ENCODE measurements at places on chromosomes 4 and X.

DNA sequence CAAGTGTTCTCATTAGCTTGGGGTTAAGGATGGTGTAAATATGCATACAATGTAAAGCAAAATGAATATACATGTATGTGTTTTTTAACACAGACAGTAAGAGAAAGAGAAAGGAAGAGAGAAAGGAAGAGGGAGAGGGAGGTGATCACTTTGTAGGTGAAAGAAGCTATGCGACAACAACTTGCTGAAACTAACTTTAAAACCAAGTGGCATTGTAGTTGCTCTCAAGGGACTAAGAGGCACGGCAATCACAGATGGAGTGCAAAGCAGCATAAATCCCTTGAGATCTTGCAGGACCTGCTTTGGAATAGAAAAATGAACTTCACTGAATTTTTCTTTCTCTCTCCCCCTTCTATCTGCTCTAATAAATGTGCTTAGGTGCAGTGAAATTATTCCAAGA, 1665.0 kb upstream of the TENM3 start:
- no peak for DNase-seq

DNA sequence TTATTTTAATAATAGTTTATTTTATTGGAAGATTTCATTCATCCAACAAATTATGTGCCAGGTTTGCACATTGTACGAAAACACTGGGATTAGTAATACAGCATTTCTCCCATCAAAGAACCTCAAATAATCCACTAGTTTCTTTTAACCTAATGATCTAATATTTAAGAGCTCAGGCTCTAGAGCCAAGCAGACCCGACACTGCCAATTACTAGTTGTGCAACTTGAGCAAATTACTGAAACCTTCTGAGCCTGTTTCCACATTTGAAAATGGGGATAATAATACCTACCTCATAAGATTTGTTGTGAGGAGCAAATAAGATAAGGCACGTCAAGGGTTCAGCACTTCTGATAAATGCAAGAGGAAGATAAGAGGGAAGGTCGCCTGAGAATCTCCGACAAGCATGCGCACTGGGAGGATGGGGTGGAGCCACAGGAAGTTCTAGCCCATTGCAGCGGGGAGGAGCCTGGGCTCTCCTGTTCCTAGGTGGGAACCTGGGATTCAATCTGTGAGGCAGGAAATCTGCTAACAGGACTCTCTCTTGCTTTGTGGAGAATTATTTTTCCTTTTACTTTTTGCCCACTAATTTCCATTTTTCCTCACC, 141.5 kb upstream of the SMAD1 start:
- no peak for DNase-seq

DNA sequence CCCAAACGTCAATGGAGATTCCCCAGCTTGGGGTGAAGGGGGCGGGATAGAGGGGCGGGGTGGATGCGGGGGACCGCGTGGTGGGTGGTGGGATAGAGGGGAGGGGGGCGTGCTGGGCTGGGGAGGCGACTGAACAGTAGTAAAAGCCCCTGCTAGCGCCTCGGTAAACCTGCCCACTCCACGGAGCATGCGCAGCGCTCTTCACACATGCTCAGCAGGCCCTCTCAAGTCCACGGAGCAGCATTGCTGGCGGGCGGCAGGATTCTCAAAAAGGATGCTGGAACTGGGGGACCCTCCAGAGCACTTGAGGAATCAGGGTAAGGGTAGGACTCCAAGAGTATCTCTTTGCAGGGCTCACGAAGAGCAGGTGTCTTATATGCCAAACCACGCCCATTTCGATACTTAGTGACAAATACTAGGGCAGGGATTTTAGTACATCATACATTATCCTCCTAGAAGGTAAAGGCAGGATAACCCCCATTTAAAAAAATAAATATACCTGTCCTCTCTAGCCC, 378 bp upstream of the RPS6KA6 start:
- peak; percentile 23 for DNase-seq

GRCh38 chr4:99966692-99967091, 16.6 kb upstream of the H2AZ1 start:
- DNase-seq, result no peak

GRCh38 chr4:132059227-132059626, 1089.9 kb upstream of the PCDH10 start:
- DNase-seq, result no peak

DNA sequence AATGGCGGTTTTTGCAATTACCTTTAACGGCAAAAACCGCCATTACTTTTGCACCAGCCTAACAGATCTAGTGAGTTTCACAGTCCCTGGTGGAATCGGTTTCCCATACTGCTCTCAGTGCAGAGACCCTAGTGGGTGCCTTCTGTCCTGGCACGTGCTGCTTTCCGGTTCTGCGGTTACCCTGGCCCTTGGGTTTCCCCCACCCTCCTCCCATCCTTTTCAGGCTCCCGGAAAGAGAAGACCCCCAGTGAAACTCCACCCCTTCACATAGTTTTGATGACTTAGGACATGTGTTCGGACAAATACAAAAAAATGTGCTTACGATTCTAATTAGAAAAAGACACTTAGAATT, 36.9 kb downstream of the NLGN3 start:
- no peak for DNase-seq

GRCh38 chr4:95213366-95213765, 335.4 kb downstream of the UNC5C start:
- no peak for DNase-seq

- no peak for DNase-seq
These were observed 562.2 kb downstream of the ZIC3 start for GRCh38 chrX:138128027-138128671.

GRCh38 chr4:174377613-174378012, 93.9 kb downstream of the CEP44 start:
- DNase-seq, result no peak

GRCh38 chr4:10949039-10949733, 264.6 kb upstream of the CLNK start:
- no peak for DNase-seq

DNA sequence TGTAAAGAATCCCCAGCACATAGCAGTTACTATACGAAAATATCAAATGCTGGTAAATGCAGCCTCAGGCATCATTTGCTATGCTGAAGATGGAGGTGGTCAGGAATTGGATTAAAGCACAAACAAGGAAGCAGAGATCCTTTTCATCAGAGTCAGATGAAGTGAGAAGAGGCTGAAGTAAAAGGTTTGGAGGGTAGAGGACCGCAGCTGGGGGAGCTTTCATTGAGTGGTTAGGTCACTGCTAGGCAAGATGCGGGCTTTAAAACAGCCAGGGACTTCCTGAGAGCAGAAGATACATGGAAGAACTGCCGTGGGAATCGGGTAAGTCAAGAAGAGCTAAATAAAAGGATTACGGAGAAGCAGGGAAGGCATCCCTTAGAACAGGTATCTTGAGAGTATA, 351.4 kb downstream of the UNC5C start:
- no peak for DNase-seq

DNA sequence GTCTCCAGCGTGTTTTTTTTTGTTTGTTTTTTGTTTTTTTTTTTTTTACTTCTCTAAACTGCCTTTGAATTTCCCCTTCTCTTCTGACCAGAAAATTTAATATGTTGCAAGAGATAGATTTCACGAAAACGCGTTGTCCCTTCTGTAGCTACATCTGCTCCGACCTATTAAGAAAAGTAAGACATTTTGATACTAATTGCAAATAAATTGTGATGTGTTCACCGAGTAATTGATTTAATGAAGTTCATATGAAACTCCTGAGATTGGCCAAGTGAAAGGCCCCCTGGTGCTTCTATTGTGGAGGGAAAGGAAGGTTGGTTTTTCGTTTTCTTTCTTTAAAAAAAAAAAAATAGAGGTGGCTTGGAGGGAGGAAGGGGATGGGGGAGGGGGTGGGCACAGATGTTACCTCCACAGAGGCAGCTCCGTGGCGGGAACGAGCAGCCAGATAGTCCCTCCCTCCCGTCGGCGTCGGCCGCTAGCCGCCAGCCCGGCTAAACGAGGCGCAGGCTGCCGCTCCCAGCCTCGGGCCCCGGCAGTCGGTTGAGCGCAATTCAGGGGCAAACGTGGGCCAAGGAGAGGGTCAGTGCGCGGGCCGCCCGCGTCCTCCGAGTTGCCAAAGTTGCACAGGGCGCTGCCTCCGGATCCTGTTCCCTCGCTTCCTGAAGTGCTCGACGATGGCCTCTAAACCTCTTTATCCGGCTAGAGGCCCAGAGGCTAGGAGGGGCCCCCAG, 139.1 kb upstream of the ZIC3 start:
- DNase-seq, result no peak

- no peak for DNase-seq
These were observed 107.6 kb downstream of the DCTD start for GRCh38 chr4:182809417-182810102.

DNA sequence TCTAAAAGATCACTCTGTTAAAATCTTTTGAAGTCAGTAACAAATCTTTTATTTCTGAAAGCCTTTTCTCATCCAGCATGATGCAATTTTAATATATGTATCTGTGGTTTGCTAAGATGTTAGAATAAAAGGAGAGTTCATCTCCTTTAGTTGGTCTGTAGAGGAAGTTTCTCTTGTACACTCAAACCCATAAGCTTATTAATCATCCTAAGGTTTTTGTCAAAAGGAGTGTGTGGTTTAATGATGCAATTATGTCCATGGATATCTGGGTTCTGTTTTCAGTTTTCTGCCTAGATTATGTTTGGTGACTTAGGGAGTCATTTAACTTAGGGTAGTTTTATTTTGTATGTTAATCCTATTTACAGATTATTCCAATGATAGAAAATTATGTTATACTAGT, 52.1 kb upstream of the NDST4 start:
- DNase-seq, result no peak

- DNase-seq, result no peak
These were observed 438.1 kb downstream of the GBA3 start for GRCh38 chr4:23130845-23131244.

DNA sequence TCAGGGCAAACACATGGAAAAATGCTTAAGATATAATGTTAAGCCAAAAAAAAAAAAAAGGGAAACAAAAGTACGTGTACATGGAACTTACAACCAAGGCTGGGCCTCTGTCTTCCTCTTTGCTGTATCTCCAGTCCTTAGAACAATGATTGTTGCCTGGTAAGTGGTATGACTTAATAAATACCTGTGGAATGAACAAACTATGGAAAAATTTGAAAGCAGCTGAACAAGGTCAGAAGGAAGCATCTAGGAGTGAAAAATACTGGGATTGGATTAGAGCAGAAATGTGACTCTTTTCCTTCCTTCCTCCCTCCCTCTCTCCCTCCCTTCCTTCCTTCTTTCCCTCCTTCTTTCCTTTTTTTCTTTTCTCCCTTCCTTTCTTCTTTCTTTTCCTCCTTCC, 54.2 kb upstream of the SMIM10 start:
- no peak for DNase-seq

DNA sequence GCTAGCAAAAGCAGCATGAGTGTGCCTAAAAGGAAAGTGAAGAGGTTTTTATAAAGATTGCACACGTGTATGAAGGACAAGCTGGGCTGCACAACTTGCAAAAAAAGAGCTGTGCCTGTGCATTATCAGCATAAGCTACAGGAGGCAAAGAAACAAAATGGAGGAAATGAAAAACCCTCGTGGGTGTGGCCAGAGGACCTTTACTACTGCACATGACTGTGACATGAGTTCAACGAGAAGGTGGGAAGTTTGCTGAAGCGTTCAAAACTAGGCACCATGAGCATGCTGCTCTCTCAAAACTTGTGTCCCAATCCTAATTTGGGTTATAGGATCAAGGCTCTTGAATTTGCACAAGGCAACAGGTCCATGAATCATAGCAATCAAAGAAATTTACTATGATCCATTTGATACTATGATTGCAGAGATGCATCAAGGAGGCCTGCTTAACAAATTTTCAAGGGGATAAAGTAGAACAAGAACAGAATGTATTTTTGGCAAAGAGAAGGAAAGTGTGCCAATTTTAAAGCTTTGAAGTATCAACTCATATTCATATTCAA, 38.1 kb upstream of the CXorf38 start:
- no peak for DNase-seq

DNA sequence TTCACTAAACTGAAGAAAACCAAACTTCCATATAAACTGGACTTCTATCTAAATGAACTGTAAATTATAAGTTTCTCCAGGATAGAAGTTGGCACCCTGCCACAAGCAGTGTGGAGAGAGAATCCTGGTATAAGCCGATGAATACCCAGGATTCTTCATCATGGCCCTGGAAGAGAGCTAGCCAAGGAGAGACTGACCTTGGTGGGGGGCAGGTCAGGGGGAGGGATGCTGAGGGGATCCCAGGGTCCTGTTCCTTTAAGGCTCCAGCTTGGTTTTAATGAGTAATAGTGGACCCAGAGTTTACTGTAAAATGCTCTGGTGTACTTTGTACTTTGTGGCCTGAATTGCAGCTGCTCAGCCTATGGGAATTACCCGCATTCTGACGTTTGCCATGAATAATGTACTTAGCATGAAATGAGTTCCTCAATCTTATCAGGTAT, 16.9 kb downstream of the RASSF6 start:
- DNase-seq, result no peak

- no peak for DNase-seq
These were observed 44.8 kb upstream of the CDKN2AIP start for GRCh38 chr4:183399616-183400015.

DNA sequence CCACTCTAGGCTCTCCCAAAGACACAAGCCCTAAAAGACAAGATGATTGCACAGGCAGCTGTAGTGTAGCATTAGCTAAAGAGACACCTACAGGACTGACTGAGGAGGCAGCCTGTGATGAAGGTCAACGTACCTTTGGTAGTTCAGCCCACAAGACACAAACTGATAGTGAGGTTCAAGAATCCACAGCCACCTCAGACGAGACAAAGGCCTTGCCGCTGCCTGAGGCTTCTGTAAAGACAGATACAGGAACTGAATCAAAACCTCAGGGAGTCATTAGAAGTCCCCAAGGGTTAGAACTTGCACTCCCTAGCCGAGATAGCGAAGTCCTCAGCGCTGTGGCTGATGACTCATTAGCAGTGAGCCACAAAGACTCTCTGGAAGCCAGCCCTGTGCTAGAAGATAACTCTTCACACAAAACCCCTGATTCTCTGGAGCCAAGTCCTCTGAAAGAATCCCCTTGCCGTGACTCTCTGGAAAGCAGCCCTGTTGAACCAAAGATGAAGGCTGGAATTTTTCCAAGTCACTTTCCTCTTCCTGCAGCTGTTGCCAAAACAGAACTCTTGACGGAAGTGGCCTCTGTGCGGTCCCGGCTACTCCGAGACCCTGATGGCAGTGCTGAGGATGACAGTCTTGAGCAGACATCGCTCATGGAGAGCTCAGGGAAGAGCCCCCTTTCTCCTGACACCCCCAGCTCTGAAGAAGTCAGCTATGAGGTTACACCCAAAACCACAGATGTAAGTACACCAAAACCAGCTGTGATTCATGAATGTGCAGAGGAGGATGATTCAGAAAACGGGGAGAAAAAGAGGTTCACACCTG, 306.3 kb downstream of the ANK2 start:
- DNase-seq, result no peak

DNA sequence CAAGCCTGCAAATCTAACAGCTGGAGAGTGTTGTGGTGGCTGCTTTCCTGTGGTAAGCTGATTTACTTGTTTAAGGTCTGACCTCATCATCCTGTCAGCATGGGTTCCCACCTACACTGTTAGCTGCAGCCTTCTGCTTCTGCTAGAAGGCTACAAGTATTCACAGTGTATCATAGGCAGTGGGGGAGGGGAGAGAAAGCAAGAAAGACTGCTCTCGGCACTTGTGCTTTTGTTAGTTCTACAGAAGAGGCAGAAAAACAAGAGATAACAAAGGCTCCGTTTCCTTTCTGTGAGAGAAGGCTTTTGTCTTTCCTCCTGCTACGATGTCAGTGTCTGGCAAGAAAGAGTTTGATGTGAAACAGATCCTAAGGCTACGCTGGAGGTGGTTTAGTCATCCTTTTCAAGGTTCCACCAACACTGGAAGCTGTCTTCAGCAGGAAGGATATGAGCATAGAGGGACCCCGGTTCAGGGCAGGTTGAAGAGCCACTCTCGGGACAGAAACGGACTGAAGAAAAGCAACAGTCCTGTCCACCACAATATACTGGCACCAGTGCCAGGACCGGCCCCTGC, at the start of gene KLHL4:
TSS of gene KLHL4 (plus strand) at position 232 of the 571 bp plus-strand sequence. CDS start at position 324, 92 bp downstream.
- no peak for DNase-seq
